ENCODE measurements at places on chromosomes 3 and 15. TPM values are rescaled to one million over a fixed set of nuclear protein-coding genes. Genes with fewer than 3 reads are reported as not detected.

The GP5 gene
- 0.10 TPM for total RNA-seq

The NCKIPSD gene
- total RNA-seq, result 26.3 TPM

DNA sequence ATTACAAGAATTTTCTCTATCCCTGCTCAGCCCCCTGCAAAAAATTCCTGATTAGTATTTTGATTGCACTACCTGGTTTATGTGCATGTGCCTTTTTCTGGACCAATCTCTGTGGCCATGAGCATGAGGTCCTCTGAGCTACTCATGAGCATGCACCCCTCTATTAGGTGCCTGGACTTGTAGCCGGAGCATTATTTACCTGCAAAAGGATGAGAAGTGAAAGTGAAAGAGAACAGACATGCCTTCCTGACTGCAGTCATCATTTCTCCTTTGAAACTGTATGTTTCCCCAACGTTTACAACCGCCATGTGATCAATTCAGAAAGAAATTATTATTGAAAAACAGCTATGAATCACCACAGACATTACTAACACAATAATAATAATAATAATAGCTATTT, 1008.8 kb downstream of the ROBO2 start:
- no peak for DNase-seq
- no peak overlapping the region for H3K4me3 ChIP-seq
- H3K36me3 ChIP-seq, result no peaks in the 10 kb centered on the region
- no peaks in the 10 kb centered on the region for H3K27me3 ChIP-seq
- no peak overlapping the region for H3K27ac ChIP-seq

- H3K4me3 ChIP-seq, result no peak overlapping the region
- peak overlapping the region; percentile 57 for H3K27ac ChIP-seq
- no peaks in the 10 kb centered on the region for H3K36me3 ChIP-seq
- no peak for DNase-seq
- H3K4me1 ChIP-seq, result peaks cover 19% of the 10 kb centered on the region
- no peaks in the 10 kb centered on the region for H3K27me3 ChIP-seq
Observed at GRCh38 chr15:50390554-50391264, 33.5 kb upstream of the USP8 start.

DNA sequence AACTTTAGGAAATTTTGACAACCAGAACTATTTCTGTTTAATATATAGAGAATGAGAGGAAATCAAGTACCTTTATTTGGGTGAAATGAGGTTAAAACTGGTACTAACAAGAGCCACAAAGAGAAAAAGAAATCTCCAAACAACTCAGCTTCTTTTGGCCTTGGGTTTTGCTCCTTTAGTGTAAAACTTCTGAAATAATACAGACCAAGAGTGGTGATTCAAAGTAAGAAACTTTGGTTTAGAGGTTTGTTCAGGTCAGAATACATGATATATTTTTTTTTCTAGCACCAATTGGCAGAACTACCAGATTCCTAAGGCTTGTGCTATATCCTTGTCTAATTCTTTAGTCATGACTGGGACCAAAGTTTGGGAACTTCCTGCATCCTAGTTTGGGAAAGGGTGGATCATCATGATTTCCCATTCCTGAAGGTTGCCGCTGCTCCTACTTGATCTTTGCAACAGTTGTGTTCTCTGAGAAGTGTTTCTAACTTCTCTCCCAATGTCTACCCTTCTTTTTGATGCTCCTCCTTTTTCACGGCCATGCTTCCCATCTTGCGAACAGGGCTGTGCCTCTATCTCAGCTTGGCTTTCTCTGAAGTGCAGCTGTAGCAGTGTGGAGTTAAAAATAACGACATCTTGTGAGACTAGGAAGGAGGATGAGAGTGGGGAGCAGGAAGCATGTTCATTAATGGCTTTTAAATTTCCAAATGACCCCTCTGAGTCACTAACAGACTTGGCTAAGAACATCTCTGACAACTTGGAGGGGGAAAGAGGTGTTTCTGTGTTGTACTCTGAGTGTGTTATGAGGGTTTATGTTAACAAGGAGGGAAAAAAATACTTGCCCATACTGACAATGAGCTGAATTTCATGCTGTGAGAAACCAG, 87.7 kb downstream of the KCNAB1 start:
- no peak overlapping the region for H3K27ac ChIP-seq
- DNase-seq, result no peak
- H3K36me3 ChIP-seq, result no peaks in the 10 kb centered on the region
- H3K27me3 ChIP-seq, result peaks cover 16% of the 10 kb centered on the region
- no peak overlapping the region for H3K4me3 ChIP-seq

DNA sequence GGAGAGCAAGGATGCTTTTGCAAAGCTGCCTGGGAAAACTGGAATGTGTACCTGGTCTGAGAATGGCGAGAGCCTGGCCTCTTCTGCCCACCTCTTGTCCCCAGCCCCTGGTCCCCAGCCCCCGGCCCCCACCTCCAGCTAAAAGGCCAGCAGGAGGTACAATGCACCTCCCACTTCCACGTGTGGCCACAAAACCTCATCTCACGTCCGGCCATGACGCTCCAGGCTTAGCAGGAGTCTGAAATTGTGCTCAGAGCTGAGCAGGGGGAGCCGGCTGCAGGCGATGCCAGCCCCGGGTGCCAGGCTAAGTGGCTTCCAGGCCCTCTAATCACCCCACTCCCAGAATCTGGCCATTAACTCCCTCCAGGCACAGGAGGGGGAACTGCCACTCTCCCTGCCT, 83.1 kb upstream of the PRR20G start:
- peaks cover 23% of the 10 kb centered on the region for H3K27me3 ChIP-seq
- H3K36me3 ChIP-seq, result no peaks in the 10 kb centered on the region
- no peak for DNase-seq
- H3K27ac ChIP-seq, result no peak overlapping the region
- no peak overlapping the region for H3K4me3 ChIP-seq

- H3K27ac ChIP-seq, result no peak overlapping the region
- no peaks in the 10 kb centered on the region for H3K27me3 ChIP-seq
- no peak for DNase-seq
- no peaks in the 10 kb centered on the region for H3K36me3 ChIP-seq
- no peak overlapping the region for H3K4me3 ChIP-seq
Observed at GRCh38 chr3:16908896-16909295, 24.1 kb downstream of the PLCL2 start.

- no peak overlapping the region for H3K4me3 ChIP-seq
- H3K27ac ChIP-seq, result peak overlapping the region; percentile 50
- H3K27me3 ChIP-seq, result no peaks in the 10 kb centered on the region
Observed at GRCh38 chr3:47016934-47017435, 37.5 kb downstream of the NBEAL2 start.

The SCN5A gene
- not detected for total RNA-seq

- H3K4me1 ChIP-seq, result peaks cover 23% of the 10 kb centered on the region
- H3K36me3 ChIP-seq, result peaks cover 8% of the 10 kb centered on the region
- DNase-seq, result no peak
Observed at GRCh38 chr15:48796930-48797329, 13.9 kb downstream of the CEP152 start.

DNA sequence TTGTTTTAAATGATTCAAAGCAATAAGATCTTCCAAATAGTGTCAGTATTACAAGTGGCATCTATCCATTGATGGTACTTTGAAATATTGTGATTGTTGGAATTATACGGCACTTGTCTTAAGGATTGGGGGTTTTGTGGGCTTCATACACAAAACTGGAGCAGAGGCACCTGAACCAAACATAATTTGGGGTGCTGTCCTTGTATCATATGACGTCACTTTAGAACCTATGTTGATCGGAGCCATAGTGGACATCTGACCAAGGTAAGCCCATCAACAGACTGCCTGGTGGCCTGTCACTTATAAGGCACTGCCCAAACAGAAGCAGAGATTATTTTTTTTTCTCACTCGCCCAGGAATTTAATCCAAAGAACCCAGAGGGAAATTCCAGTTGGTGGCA, 2.9 kb upstream of the LRRC58 start:
- no peaks in the 10 kb centered on the region for H3K36me3 ChIP-seq
- H3K4me3 ChIP-seq, result no peak overlapping the region
- DNase-seq, result no peak
- peaks cover 23% of the 10 kb centered on the region for H3K4me1 ChIP-seq
- peaks cover 26% of the 10 kb centered on the region for H3K27me3 ChIP-seq
- H3K27ac ChIP-seq, result no peak overlapping the region

GRCh38 chr3:51471775-51472652, 27.8 kb downstream of the DCAF1 start:
- H3K4me1 ChIP-seq, result no peaks in the 10 kb centered on the region
- peaks cover 23% of the 10 kb centered on the region for H3K36me3 ChIP-seq
- no peak overlapping the region for H3K27ac ChIP-seq
- no peaks in the 10 kb centered on the region for H3K27me3 ChIP-seq

The TICRR gene
- 2.3 TPM for total RNA-seq

The CCR9 gene
- not detected for total RNA-seq

DNA sequence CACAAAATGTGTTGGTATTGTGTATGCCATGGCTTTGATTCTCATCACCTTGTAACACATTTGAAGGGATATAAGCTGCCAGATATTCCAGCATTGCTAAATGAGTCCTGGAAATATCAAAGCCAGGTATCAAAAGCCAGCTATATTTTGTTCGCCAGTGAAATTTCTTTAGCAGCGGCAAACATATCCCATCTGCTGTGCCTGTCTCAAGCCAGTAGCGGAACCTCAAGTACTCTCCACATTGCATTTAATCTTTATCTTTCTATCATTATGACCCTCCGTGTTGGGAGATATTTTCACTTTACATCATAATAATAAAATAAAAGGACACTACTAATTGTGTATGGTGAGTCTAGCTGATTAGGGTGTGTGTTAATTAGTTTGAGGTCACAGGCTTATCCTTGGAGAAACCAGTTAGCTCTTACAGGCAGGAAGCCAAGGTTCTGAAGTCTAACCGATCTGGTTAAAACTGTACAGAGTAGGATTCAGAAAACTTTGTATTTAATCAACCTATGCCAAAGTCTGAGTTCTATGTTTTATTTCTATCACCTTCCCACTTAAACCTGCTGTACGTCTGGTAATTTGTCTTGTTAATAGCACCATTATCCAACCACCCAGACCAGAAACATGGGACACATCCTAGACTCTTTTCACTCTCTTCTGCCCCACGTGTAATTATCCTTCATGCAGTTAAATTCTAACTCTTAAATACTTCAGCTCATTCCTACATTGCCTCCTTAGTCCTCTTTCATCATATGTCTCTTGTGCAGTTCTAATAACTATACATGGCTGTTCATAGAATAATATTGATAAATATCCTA, 14.5 kb downstream of the TIPARP start:
- H3K4me3 ChIP-seq, result peak overlapping the region; percentile 54
- H3K36me3 ChIP-seq, result peaks cover 43% of the 10 kb centered on the region
- no peak for DNase-seq
- peaks cover 95% of the 10 kb centered on the region for H3K4me1 ChIP-seq
- peak overlapping the region; percentile 88 for H3K27ac ChIP-seq

DNA sequence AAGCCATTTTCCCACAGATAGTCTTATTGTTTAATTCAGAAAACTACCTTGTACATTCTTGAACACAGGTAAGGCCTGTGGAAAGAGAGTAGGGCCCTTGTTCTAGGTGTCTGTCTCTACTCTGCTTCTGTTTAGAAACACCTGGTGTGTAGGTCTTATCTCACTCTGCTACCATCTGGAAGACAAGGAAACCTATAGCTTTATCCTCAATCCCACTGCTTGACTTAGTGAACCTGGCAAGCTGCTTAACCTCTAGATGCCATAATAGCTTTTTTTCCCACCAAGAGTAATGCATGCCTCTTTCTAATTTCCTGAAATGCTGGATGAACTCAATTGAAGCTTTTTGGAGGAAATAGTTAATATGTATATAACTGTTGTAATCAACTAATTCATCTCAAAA, 82.6 kb upstream of the RAP2B start:
- H3K4me1 ChIP-seq, result peaks cover 2% of the 10 kb centered on the region
- H3K27me3 ChIP-seq, result no peaks in the 10 kb centered on the region
- no peak overlapping the region for H3K27ac ChIP-seq
- no peak overlapping the region for H3K4me3 ChIP-seq

DNA sequence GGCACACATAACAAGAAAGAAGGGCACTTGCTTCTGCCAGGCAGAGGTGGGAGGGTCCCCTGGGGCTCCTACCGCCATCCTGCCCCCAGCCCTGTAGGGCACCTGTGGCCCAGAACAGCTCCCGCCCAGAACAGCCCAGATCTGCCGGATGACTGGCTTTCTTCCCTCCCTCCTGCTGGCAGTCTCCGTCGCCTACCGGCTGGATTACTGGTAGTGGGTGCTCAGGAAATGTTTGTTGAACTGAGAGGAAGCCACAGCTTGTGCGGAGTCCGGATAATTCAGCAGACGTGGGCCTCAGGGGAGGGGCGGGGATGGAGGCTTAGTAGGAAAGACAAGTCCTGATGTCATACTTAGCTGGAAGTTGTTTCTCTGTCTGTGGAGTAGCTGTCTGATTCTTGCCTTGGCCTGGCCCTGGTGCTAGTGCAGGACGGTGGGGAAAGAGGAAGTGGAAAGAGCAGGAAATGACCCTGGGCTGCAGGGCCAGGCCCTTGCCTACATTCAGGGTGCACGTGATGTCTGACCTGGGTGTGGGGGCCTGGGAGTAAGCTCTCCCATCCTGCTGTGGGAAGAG, 6.7 kb downstream of the CCDC9B start:
- DNase-seq, result no peak
- H3K4me1 ChIP-seq, result peaks cover 80% of the 10 kb centered on the region
- peak overlapping the region; percentile 89 for H3K27ac ChIP-seq
- H3K4me3 ChIP-seq, result peak overlapping the region; percentile 0

The ATP13A5 gene
- not detected for total RNA-seq

The RPL39L gene
- total RNA-seq, result 16.6 TPM

- no peak overlapping the region for H3K27ac ChIP-seq
- DNase-seq, result no peak
- H3K4me3 ChIP-seq, result no peak overlapping the region
- H3K4me1 ChIP-seq, result no peaks in the 10 kb centered on the region
- H3K27me3 ChIP-seq, result no peaks in the 10 kb centered on the region
Observed at GRCh38 chr3:41907330-41908073, 54.4 kb downstream of the ULK4 start.

The TMC3 gene
- not detected for total RNA-seq

The CX3CR1 gene
- total RNA-seq, result not detected

DNA sequence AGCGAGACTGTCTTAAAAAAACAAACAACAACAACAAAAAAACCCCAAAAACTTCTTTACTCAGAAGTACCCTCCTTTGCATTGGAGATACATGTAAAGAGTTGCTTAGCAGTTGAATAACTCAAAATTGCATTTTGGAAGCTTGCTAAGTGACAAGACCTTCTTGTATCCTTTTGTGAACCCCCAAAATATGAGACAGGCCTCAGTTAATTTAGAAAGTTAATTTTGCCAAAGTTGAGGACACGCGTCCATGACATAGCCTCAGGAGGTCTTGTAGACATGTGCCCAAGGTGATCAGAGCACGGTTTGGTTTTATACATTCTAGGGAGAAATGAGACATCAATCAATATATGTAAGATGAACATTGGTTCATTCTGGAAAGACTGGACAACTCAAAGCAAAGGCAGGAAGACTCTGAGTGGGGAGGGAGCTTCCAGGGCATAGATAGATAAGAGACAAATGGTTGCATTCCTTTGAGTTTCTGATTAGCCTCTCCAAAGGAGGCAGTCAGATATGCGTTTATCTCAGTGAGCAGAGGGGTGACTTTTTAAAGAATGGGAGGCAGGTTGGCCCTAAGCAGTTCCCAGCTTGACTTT, 1.7 kb upstream of the ARF4 start:
- peak overlapping the region; percentile 87 for H3K4me3 ChIP-seq
- no peak for DNase-seq
- H3K27ac ChIP-seq, result peak overlapping the region; percentile 96
- peaks cover 14% of the 10 kb centered on the region for H3K36me3 ChIP-seq
- no peaks in the 10 kb centered on the region for H3K27me3 ChIP-seq
- H3K4me1 ChIP-seq, result peaks cover 28% of the 10 kb centered on the region

Data from osteocyte (in vitro differentiated cells).